ENCODE measurements at places on chromosomes 1 and 21. TPM values are rescaled to one million over a fixed set of nuclear protein-coding genes. Genes with fewer than 3 reads are reported as not detected.

DNA sequence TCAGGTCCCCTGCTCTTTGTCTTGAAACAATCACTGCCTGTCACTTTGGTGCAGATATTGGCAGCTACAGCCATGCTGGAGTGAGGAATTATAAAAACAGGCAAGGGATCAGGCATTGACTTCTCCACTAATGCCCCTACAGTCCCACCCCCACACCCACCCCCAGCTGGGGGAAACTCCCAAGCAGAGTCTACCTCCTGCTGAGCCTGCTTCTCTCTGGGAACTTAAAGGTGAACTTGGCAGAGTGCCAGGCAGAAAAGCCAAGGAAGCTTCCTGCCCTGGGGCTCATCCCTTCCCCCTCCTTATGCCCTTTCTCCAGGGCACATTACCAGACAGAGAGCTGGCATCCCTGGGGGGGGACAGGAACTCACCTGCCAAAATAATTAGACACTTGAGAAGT, 6.7 kb downstream of the NCMAP start:
- no peak overlapping the region for H3K4me3 ChIP-seq
- DNase-seq = no peak
- H3K36me3 ChIP-seq = no peaks in the 10 kb centered on the region
- peaks cover 34% of the 10 kb centered on the region for H3K27me3 ChIP-seq

- H3K27ac ChIP-seq = no peak overlapping the region
- no peak for DNase-seq
- H3K36me3 ChIP-seq = peaks cover 4% of the 10 kb centered on the region
- H3K27me3 ChIP-seq = peaks cover 23% of the 10 kb centered on the region
- no peak overlapping the region for H3K4me3 ChIP-seq
Measured at GRCh38 chr1:110612060-110612745, 6.0 kb upstream of the KCNA2 start.

DNA sequence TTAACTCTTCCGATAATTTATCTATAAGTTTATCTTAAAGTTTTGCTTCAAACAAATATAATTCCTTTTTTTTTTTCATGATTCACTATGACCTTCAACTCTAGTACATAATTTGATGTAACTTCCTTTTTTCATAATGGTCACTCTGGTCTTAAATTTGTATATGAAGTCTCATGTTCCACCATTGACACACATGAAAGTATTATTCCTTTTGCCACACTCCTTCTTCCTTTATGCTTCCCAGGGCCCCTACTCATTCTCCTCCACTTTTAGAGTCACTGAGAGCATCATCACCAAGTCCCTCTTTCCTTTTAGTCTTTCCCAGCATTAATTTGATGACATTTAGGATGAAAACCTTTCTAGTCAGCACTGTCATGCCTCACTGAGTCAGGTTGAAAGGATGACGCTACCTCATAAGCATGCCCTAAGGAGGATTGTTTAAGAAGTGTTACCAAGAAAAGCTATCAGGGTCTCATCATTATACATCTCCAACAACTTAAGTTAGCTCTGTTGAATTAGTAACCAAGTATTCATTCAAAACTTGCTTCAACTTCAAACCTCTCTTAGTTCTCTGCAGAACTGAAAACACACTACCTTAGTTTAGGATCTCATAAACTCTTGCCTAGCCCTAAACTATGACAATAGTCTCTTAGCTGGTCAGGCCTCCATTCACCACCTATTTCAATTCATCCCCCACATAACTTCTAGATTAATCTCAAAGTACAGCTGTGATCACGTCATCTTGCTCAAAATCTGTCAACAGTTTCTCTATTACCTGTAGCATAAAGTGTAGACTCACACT, 14.5 kb downstream of the AUNIP start:
- H3K27me3 ChIP-seq = no peaks in the 10 kb centered on the region
- no peak overlapping the region for H3K27ac ChIP-seq
- H3K4me1 ChIP-seq = peaks cover 2% of the 10 kb centered on the region
- peaks cover 5% of the 10 kb centered on the region for H3K36me3 ChIP-seq
- H3K4me3 ChIP-seq = no peak overlapping the region

- DNase-seq = no peak
- H3K27me3 ChIP-seq = peaks cover 4% of the 10 kb centered on the region
- H3K4me1 ChIP-seq = peaks cover 6% of the 10 kb centered on the region
- no peaks in the 10 kb centered on the region for H3K36me3 ChIP-seq
- H3K4me3 ChIP-seq = no peak overlapping the region
Measured at GRCh38 chr1:221608835-221609320, 133.0 kb downstream of the DUSP10 start.

IARS2 gene
- 84.3 TPM for total RNA-seq

All from activated CD4-positive, alpha-beta T cell treated with anti-CD3 and anti-CD28 coated beads, Interleukin-2, amount 10 ng/mL, durations not matched to agents 24 days and 14 days (primary cell).